Stimulated activated memory B cell treated with anti-CD40 and anti-IgM and Interleukin-4, amounts not matched to agents 10 μg/mL and 1 μg/mL and 100 μg/mL, for 72 hours (primary cell): ENCODE measurements at places on chromosomes 5 and 9.

DNA sequence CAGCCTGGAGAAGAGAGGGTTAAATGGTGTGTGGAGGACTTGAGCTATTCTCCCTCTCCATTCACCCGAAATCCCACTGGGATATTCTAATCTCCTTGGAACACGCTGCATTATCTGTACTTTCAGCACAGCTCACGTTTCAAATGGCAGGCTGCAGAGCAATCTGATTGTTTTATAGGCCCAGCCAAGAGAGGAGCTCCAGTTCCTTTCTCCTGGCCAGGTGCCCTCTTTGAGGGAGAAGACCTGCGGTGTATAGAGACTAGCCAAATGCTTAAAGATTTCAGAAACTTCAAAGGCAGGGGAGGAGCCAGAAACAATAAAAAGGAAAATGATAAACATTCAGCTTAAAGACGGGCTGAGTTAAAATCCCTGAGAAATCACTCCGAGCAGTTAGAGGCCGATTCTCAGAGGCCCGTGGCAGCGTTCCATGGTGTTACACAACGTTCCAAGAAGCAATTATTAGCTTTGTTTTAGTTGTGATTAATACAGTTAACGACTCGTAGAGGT is 564.0 kb upstream of the KLF4 start:
- H3K4me1 ChIP-seq = no peaks in the 10 kb centered on the region
- peaks cover 1% of the 10 kb centered on the region for H3K27me3 ChIP-seq
- H3K4me3 ChIP-seq = no peak overlapping the region
- no peaks in the 10 kb centered on the region for H3K36me3 ChIP-seq

- peaks cover 25% of the 10 kb centered on the region for H3K36me3 ChIP-seq
- no peaks in the 10 kb centered on the region for H3K27me3 ChIP-seq
- peaks cover 10% of the 10 kb centered on the region for H3K4me1 ChIP-seq
- no peak for ATAC-seq
Measured at GRCh38 chr9:95250462-95251221, 66.9 kb downstream of the FANCC start.

GRCh38 chr5:80619086-80619485 is 35.4 kb upstream of the MSH3 start:
- ATAC-seq = no peak
- no peaks in the 10 kb centered on the region for H3K4me1 ChIP-seq
- H3K4me3 ChIP-seq = no peak overlapping the region
- peaks cover 27% of the 10 kb centered on the region for H3K36me3 ChIP-seq
- H3K27me3 ChIP-seq = no peaks in the 10 kb centered on the region

DNA sequence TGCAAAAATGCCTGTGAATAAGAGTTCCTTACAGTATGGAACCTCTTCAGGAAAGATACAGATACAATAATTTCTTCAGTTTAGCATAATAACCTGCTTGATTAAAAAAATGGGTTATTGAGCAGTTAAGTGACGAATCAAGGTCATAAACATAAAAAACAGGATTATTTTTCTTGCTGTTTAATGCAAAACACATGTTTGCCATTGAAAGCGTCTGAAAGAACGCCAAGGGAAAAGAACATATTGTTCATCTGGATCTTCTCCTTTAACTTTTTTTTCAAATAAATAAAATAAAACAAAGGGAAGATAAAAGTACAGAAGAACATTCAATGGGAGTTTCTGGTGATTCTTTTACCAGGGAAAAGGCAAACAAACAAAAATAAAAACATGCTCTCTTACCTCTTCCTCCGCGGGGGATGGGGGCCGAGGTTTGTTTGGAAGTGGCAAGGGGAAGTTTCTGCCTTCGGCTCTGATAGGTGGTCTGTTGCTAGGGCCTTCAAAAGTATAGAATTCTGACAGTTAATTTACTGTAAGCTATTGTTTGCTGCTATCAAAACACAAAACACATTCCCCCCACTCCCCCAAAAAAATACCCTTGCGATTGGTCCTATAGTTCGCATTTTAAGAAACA is 20.1 kb downstream of the C5orf58 start:
- no peak for ATAC-seq
- H3K4me3 ChIP-seq = no peak overlapping the region
- peaks cover 2% of the 10 kb centered on the region for H3K27me3 ChIP-seq
- peaks cover 20% of the 10 kb centered on the region for H3K36me3 ChIP-seq

DNA sequence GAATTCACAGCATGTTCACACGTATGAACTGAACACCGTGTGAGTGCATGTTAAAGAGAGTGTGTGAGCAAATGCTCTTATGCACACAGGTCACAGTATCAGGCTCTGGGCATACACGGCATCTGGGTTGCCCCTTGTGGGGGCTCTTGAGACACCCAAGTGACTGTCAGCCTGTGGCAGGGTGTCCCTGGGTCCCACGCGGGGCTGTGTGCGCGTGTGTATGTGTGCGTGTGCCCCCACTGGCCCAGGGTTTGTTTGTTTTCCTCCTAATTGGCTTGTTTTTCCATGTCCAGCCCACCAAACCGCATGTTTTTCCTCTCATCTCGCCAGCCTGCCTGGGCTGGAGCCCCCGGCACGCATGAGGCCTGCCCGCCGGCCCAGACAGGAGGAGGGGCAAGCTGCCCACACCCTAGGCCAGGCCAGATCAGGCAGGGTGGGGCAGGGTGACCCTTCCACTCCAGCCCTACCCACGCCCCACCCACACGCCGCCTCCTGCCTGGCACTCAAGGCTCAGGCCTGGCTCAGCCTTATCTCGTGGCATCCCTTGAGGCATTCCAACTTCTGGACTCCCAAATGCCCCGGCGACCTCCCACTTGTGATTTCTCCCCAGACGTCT is 28.8 kb downstream of the CNTFR start:
- no peaks in the 10 kb centered on the region for H3K36me3 ChIP-seq
- peaks cover 76% of the 10 kb centered on the region for H3K27me3 ChIP-seq
- H3K4me3 ChIP-seq = no peak overlapping the region
- H3K27ac ChIP-seq = no peak overlapping the region
- no peaks in the 10 kb centered on the region for H3K4me1 ChIP-seq

- no peaks in the 10 kb centered on the region for H3K27me3 ChIP-seq
- no peak overlapping the region for H3K27ac ChIP-seq
- H3K36me3 ChIP-seq = peaks cover 34% of the 10 kb centered on the region
- no peak for ATAC-seq
Measured at GRCh38 chr9:20725675-20726074, 41.6 kb downstream of the FOCAD start.

GRCh38 chr5:59893429-59894227 is at the start of gene PDE4D:
TSS of gene PDE4D (minus strand) at chr5:59893726.
- H3K27me3 ChIP-seq = peaks cover 56% of the 10 kb centered on the region
- peak; percentile 46 for ATAC-seq
- no peak within 1 kb of the TSS for H3K27ac ChIP-seq

GRCh38 chr9:92961627-92962302 is 14.4 kb downstream of the FGD3 start:
- H3K27me3 ChIP-seq = no peaks in the 10 kb centered on the region
- no peak for ATAC-seq
- peaks cover 40% of the 10 kb centered on the region for H3K4me1 ChIP-seq
- no peak overlapping the region for H3K4me3 ChIP-seq

- H3K36me3 ChIP-seq = no peaks in the 10 kb centered on the region
Measured at GRCh38 chr5:73747696-73748380, 121.8 kb downstream of the ARHGEF28 start.

DNA sequence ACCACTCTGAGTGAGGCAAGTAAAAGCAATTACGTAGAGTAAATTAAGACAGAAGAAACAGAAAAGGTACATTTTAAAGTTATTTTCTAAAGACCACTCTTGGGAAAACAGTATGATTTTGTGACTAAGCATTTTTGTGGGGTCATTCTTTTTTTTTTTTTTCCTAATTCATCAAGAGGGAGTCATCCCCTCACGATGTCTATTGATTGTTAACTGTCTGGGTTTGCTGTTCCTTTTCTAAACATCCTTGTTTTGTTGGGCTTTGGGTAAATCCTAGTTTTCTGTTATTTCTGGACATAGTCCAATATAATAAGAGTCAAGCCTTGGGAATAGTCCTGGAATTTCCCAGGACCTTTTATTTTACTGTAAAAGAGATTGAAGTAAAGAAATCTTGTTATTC is 63.8 kb downstream of the ANKRD55 start:
- no peak for ATAC-seq
- peaks cover 65% of the 10 kb centered on the region for H3K27me3 ChIP-seq
- no peak overlapping the region for H3K4me3 ChIP-seq

DNA sequence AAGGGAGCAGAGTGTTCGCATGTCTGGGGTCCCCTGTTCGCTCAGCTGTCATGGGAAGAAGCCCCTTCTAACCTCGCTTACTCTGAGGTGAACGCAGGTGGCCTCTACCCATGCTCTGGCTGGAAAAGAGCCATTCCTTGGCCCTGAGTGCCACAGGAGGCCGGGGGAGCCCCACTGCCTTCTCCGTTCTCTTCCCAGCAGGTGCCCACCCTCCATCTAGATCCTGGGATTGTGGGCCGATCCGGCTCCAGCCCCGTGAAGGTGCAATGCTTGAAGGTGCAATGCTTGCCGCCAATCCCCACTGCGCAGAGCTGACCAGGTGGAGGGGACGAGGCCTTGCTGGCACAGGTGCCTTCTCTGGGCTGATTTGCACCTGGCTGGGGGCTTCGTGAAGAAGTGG is 95.4 kb downstream of the MRPL36 start:
- no peak overlapping the region for H3K4me3 ChIP-seq
- no peak for ATAC-seq
- H3K36me3 ChIP-seq = no peaks in the 10 kb centered on the region

DNA sequence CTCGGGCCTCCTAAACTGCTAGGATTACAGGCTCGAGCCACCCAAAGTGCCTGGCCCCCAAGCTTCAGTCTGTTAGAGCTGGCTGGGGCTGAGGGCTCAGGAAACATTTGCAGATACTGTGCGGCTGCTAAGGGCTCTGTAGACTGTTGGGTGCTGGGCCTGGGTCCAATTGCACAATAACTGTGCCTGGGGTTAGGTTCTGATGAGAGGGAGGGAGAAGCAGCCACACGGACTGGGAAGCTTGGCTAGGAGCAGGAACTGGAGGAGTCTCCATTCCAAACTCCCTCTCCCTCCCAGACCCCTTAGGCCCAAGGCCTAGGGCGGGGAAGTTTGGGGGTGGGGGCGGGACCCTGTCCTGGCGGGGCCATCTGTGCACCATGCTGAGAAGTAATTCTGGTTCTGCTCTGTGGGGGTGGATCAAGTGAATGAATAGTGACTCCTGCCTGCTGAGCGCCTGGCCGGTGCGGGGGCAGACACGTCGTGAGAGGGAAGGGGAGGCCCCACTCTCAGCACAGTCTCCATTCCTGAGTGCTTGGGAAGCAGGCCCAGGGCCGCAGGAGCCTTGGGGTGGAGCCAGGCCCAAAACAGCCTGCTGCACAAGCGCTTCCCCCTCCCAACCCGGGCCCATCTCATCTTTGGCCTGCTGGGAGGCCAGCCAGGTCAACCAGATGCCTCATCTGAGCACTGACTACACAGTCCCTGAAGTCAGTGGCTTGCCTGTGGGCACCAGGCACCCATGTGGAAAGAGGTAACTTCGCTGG is 1.5 kb downstream of the ASS1 start:
- H3K27ac ChIP-seq = no peak overlapping the region
- H3K4me3 ChIP-seq = peak overlapping the region; percentile 29
- H3K27me3 ChIP-seq = peaks cover 68% of the 10 kb centered on the region
- peaks cover 9% of the 10 kb centered on the region for H3K4me1 ChIP-seq
- no peak for ATAC-seq

GRCh38 chr5:109168151-109168550 is 241.6 kb downstream of the PJA2 start:
- H3K4me3 ChIP-seq = no peak overlapping the region
- no peak overlapping the region for H3K27ac ChIP-seq
- H3K36me3 ChIP-seq = peaks cover 11% of the 10 kb centered on the region
- H3K4me1 ChIP-seq = peaks cover 18% of the 10 kb centered on the region

DNA sequence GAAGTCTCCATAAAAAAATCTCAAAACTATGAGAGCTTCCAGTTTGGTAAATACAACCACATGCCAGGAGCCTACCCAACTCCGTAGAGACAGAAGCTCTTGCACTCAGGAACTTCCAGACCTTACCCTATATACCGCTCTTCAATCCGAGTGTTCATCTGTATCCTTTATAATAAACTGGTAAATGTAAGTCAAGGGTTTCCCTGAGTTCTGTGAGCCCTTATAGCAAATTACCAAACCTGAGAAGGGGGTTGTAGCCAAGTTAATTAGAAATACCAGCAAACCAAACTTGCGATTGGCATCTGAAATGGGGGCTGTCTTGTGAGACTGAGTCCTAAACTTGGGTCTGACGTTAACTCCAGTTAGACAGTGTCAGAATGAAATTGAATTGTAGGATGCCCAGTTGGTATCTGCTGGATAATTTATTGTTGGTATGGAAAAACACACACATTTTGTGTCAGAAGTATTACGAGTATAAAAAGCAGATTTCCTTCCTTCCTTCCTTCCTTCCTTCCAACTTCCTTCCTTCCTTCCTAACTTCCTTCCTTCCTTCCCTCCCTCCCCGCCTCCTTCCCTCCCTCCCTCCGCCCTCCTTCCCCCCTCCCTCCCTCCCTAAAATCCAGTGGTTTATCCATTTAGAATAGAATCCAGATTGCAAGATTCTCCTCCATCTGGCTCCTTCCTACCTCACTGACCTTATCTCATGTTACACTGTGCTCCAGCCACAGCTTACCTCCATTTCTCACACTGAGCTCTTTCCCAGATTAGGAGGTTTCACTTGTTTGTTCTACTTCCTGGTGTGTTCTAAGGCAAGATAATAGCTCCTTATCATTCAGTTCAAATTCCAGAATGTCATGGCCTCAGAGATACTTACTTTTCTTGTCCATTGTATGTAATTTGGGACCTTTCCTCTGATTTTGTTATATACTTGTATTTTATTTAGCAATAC is 196.7 kb downstream of the WDR70 start:
- no peak overlapping the region for H3K4me3 ChIP-seq
- H3K4me1 ChIP-seq = peaks cover 5% of the 10 kb centered on the region
- H3K27me3 ChIP-seq = no peaks in the 10 kb centered on the region
- no peak for ATAC-seq
- no peak overlapping the region for H3K27ac ChIP-seq

- H3K27ac ChIP-seq = no peak overlapping the region
- no peak for ATAC-seq
- H3K27me3 ChIP-seq = no peaks in the 10 kb centered on the region
- H3K4me3 ChIP-seq = no peak overlapping the region
- H3K4me1 ChIP-seq = peaks cover 22% of the 10 kb centered on the region
Measured at GRCh38 chr5:151738125-151738848, 20.1 kb downstream of the ATOX1 start.

DNA sequence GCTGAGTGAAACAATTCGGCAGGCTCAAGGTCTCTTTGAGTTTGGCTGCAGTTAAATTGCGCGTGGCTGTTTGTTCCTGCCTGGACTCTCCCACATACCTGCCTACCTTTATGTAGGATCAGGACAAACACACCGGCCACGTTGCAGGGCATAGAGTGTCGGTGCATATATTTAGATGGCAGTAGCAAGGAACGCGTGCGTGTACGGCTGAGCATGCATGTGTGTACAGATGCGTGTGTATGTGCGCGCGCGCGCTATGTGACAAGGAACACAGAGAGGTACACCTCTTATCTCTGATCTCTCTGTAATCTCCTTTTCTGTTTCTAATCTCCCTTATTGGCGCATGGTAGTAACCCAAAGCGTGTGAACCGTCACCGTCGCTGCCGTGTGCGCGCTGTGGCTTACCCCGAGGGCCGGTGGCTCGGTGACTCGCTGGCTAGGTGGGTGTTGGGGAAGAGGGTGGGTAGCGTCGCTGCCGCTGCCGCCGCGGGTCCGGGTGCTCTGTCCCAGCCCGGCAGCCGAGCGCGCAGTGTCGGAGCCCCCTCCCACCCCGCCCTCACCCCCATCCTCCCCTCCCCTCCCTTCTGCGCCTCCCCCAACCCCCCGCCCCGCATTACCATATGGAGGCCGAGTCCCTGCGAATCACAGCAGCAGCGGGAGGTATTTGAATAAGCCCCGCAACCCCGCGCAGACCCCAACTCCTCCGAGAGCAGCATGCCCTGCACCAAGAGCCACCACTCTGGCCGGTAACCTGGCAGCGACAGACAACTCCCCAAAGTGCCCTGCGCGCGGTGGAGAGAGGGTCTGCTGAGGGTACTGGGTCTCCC is 204.8 kb downstream of the MEF2C start:
- H3K36me3 ChIP-seq = peaks cover 6% of the 10 kb centered on the region
- peaks cover 38% of the 10 kb centered on the region for H3K4me1 ChIP-seq
- H3K27ac ChIP-seq = no peak overlapping the region
- no peak for ATAC-seq
